Right ventricle myocardium superior (tissue), 1 donor: ENCODE measurements at places on chromosomes 7 and 10.

DNA sequence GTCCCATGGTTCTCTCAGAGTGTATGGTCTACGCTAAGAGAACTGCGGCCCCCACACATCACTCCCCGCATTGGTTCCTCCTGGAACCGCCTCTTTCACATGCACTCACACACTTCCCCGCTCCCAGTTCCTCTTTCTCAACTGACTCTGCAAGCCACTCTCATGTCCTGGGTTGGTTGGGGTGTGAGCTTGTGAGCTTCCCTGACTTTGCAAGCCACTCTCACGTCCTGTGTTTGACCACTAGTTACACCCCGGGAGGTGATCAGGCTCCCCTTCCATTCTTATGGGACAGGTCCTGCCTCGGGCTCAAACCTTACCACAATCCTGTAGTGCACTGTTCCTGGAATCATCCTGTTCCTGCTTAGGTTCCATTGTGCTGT is 105.0 kb downstream of the TRIM24 start:
- DNase-seq, result no peak

GRCh38 chr7:128886391-128887168 is 23.9 kb downstream of the ATP6V1F start:
- DNase-seq, result peak; percentile 34

GRCh38 chr10:3886641-3887251 is 101.7 kb upstream of the KLF6 start:
- DNase-seq, result peak; percentile 50

DNA sequence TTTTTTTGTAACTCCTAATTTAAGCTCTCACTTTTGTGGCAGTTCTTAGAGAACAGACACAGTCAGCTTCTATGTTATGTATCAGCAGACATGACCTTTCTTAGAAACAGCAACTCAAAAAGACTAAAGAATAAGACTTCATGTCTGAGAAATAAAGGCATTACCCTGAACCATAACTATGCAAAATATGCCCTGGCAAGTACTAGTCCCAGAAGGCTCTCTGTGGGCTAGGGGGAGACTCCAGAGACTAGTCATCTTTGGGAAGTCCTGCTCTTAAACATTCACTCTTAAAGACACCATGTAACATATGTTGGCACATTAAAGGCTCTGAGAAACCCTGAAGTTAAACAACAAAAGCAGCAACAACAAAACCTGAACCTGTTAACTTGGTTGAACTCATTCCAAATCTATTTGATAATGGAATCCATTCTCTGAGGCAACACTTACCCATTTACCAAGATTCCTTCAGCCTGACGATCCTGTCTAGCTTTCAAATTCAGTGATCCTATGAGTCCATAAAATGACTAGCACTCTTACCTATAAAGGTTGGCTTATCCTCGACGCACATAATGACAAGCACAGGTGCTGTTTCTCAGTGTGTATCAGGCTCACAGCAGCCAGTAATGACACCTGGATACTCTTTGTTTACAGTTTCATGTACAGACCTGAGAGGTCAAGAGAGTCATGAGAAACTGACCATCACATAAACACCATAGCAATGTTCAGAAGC is 62.3 kb downstream of the OSBPL3 start:
- no peak for DNase-seq

DNA sequence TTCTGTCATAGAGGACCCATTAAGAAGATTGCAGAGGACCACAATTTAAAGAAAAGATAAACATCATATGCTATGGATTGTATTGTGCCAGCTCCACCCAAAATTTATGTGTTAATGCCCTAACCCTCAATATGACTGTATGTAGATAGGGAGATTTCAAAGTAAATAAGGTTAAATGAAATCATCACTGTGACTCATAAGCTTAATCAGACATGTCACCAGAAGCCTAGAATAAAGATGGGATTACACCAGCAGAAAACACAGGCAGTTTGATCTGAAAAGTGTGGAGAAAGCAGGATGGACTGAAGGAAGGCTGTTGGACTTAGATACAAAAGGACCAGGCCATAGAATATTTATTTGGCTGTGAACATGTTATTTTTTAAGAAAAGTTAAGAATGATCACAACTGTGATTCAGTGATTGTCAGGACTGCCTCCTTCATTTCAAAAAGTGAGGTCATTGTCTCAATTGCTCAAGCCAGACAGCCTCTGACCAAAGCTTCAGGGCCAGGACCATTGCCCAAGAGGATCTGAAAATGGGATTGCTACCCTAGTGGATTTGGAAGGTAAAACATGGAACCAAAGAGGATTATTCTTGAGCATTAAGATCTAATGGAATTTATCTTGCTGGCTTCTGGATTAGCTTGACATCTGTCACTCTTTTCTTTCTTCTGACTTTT is 270.8 kb upstream of the POM121L12 start:
- no peak for DNase-seq

DNA sequence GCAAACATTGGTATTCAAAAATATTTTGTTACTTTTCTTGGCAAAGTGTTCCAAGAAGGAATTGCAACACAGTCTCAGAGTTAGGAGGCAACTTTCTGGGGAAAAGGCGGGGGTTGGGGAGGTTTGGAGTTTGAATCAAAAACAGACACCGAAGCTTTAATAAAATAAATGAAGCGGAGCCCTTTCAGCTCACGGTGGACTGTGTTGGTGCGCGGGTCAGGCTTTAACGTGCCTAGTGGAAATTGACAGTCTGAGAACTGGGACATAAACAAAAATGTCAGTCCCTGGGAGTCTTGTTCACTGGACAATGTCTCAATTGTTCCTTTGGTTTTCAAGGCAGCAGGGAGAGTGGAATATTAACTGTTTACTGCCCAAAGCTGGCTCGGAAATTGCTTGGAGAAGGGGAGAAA is 109.3 kb downstream of the TCF7L2 start:
- DNase-seq, result no peak

DNA sequence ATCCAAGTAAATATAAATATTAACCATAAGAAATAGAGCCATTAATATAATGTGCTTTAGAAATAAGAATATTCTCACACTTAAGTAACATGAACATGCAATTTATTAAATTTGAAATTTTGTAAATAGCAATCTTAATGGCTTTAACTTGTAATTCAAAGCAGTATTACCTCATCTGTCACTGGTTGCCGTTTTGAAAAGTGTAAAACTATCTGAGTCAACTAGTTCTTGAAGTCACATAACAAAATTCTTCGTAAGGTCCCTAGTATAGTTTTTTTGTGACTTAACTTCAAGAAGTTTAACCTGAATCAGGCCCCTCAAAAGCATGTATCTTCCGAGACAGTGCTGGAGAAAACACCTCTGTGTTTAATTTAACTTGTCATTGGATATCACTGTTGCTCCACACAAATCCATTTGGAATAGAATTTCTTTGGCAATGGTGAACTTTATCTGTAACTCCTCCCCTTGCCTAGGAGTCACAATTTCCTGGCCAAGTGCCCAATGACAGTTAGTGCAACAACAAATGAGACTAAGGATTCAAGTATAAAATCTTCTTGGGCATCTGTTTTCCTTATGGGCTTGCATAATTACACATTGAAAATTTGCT is 47.1 kb downstream of the NT5C2 start:
- peak; percentile 50 for DNase-seq

GRCh38 chr10:68561865-68562649 is 1.9 kb downstream of the TET1 start:
- no peak for DNase-seq

GRCh38 chr7:140623980-140624379 is 16.6 kb downstream of the DENND2A start:
- no peak for DNase-seq

- DNase-seq, result peak; percentile 60
Measured at GRCh38 chr7:138000081-138000701, 1.7 kb downstream of the CREB3L2 start.

DNA sequence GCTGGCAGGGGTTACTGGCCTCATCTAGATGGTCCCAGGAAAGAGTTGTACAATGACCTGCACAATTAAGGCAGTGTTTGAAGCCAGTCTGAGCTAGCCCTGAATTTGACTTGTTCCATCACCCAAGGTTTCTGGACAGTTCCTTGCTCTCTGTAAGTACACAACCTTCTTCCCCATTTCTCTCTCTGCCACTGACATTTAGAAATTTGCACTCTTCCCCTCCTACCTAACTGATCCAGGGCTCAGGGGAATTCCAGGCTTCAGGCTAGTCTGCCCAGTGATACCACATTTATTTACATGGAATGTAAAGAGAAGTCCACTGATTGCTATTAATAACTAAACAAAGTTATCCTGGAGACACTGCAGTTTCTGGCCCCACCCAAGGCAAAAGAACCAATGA is 139.0 kb upstream of the GPR26 start:
- DNase-seq, result no peak

- no peak for DNase-seq
Measured at GRCh38 chr10:11639849-11640764, 28.7 kb upstream of the USP6NL start.

DNA sequence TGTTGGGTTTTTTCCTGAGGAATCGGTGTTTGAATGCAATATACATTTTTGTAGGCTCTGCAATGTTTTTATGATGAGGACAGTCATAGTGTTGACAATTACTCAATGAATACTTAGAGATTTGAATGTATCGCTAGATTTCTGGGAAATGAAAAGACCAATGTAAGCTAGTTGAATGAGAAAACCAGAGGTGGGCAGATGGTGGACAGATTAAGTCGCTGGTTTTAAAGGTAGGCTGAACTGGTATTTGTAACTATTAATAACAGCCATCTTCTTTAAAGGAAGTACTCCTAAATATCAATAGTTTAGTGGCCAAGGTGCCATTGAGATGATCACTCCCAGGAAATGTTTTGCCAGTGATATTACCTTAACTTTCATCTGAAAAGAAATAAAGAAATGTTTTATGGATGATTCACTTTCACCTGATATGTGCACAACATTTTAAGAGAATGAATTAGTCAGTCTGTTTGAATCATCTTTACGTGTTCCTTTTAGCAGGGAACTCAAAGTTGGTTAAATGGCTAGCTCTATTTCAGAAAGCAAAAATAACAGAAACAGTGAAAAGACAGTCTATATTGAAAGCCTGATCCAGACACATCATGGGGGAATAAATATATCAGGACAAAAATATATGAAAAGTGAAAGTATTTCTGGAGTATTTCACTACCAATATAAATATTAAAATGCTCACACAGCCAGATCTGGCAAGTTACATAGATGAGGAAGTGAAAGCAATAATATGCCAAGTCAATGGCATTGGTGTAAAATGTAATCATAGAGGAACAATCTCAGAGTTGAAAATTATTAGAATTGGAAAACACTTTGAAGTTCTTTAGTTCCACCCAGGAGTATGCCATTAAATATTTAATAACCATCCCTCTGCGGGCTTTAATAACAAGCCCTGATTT is 20.7 kb downstream of the MET start:
- DNase-seq, result no peak

DNA sequence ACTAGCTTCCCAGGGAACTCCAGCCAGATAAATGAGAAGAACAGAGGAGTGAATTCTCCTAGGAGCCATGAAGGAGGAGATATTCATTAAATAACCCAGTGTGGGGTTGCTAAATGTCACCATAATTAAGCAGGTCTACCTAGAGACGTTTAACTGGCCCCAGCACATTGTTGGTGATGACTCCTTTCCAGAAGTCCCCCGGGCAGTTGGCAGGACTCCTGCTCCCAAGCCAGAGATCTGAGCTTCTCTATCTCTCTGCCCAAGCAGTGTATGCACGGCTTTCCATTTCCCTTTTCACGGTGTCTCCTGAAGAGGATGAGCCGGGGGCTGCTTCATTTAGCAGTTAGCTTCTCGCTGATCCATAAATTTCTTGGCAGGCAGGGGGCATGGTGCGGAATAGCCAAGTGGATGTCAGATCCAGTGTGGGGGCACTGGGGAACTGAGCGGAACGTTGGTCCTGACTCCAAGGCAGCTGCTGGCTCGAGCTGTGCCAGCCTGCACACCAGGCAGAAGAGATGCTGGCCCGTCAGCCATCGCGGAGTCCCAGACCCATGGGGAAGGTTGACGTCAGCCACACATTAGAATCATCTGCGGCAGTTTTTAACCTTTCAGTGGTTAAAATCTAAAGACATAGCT is 142.0 kb upstream of the NPY start:
- DNase-seq, result no peak

- no peak for DNase-seq
Measured at GRCh38 chr10:110864662-110865140, 7.0 kb upstream of the PDCD4 start.

GRCh38 chr7:138527746-138528223 is 67.7 kb downstream of the TRIM24 start:
- DNase-seq, result no peak

DNA sequence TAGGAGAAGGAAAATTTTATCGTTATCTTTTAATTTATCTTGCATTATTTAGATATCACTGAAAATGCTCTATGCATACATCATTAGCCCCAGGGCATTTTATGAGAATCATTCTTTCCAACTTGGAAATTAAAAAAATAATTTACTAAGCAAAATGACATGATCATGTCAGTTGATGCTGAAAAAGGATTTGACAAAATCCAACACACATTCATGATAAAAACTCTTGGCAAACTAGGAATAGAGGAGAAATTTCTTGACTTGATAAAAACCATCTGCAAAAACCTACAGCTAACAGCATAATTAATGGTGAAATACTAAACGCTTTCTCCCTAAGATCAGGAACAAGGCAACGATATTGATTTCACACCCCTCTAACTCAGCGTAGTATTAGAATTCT is 40.2 kb upstream of the RSU1 start:
- DNase-seq, result no peak

GRCh38 chr10:43196131-43196980 is 58.1 kb downstream of the CSGALNACT2 start:
- DNase-seq, result peak; percentile 29

DNA sequence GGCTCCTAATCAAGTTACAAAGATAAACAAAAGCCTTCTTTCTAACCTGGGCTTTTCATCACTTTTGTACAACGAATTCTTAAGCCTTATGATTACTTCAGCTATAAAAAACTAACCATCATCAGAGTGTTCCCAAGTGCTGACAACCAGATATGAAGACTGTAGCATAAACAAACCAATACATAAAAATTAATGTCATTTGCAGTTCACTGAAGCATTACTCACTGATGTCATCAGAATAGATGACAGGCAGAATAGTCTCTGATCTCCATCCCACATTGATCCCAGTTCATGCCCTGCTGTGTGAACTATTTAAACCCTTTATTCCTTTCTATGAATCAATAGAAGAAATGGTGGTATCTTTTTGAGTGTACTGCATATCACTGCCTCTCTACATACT is 84.4 kb downstream of the DNAJC1 start:
- DNase-seq, result no peak

DNA sequence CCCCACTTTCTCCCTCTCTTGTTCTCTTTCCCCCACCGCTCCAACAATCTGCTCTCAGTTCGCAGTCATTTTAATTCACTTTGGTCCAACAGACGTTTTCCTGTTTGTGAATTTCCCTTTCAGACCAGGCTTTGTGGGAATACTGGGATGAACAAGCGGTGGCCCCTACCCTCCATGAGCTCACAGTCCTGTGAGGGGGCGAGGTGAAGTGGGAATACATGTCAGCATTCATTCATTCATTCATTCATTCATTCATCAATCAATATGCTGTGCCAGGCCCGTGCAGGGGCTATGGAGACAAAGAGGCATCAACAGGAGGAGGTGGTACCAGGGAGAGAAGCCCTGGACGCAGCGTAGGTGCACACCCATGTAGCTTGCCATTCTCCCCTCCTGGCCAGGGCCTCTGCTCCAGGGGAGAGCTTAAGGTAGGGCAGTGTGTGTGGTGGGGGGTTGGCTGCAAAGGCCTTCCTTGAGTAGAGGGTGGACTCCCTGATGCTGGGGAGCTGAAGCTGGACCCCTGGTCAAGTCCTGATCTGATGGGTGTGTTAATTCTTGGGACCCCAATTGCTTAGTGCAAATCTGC is 16.1 kb downstream of the PRF1 start:
- no peak for DNase-seq
